H9 (cell line): ENCODE measurements at places on chromosomes 2 and 18.

DNA sequence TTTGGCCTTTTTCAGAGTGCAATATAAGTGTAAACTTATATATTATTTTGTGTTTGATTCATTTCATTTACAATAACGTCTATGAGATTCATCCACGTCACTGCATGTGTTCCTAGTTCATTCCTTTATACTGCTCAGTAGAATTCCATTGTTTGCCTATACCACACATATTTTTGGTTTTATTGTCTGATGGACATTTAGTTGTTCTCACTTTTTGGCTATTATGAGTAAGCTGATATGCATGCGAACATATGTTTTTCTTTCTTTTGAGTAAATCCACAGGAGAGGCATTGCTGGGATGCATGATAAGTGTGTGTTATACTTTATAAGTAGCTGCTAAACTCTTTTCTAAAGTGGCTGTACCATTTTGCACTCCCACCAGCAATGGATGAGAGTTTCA is 314.8 kb upstream of the HS6ST1 start:
- H3K27me3 ChIP-seq, result no peaks in the 10 kb centered on the region
- DNase-seq, result no peak
- H3K4me1 ChIP-seq, result peaks cover 5% of the 10 kb centered on the region
- no peak overlapping the region for H3K27ac ChIP-seq
- H3K36me3 ChIP-seq, result no peaks in the 10 kb centered on the region

GRCh38 chr2:23992931-23993330 is 17.0 kb upstream of the MFSD2B start:
- no peak overlapping the region; the same call in 1 of the 2 replicates for H3K4me3 ChIP-seq
- H3K4me1 ChIP-seq, result no peaks in the 10 kb centered on the region
- no peak for DNase-seq
- no peak overlapping the region for H3K27ac ChIP-seq
- H3K36me3 ChIP-seq, result no peaks in the 10 kb centered on the region; the same call in 1 of the 3 replicates

DNA sequence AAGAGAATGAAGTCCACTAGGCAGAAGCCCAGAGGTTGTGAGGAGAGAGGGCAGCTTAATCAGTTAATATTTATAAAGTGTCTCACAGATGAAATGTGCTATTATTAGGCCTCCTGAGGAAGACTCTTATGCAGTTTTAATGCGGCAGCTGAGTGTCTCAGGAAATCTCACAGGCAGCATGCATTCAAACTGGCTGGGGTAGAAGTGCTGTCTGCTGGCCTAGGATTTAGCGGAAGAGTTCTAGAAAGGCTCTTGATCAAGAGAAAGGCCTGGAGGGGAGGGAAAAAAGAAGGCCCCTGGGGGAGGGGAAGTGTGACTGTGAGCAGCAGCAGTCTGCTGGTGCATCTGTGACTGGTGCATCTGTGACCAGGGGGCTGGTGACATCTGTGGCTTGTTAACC is 133.0 kb downstream of the FSHR start:
- DNase-seq, result no peak
- H3K4me1 ChIP-seq, result no peaks in the 10 kb centered on the region; the same call in 1 of the 2 replicates
- H3K27me3 ChIP-seq, result no peaks in the 10 kb centered on the region
- H3K27ac ChIP-seq, result no peak overlapping the region
- no peaks in the 10 kb centered on the region for H3K36me3 ChIP-seq
- H3K4me3 ChIP-seq, result no peak overlapping the region

GRCh38 chr2:86087936-86088850 is 17.5 kb downstream of the POLR1A start:
- H3K4me3 ChIP-seq, result no peak overlapping the region
- peaks cover 34% of the 10 kb centered on the region; the same call in 2 of the 3 replicates for H3K36me3 ChIP-seq
- no peaks in the 10 kb centered on the region for H3K27me3 ChIP-seq
- DNase-seq, result no peak

DNA sequence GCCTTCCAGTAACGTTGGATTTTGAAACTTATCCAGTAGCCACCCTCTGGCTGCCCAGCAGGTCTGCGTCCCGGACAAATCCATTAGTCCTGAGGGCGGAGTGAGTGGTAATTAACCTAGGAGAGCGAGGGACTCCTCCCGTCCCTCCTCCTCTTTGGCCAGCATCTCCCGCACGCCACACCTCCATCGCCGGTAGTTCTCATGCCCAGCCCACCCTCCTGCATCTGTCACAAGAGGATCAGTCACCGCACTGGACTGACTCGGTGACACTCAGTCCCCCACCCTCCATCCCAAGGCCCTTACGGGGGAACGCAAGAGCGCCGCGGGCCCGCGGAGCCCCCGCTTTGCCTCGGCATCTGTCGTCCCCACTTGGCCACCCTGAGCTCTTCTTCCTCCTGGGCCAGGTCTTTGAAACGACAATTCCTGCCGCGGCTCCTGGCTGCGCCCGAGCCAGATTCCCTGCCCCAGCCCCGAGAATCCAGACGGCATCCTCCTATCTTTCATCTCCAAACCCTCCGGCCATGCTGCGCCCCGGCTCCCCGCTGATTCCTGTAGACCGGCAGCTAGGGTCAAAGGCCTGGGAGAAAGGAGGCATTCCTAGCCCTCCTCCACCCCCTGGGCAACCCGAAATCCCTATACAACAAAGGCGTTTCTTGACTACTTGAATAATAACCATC is 77.5 kb downstream of the EIF2AK3 start:
- H3K27ac ChIP-seq, result no peak overlapping the region
- peak; percentile 72 for DNase-seq
- H3K4me1 ChIP-seq, result no peaks in the 10 kb centered on the region
